ENCODE measurements at places on chromosomes 4 and X.

DNA sequence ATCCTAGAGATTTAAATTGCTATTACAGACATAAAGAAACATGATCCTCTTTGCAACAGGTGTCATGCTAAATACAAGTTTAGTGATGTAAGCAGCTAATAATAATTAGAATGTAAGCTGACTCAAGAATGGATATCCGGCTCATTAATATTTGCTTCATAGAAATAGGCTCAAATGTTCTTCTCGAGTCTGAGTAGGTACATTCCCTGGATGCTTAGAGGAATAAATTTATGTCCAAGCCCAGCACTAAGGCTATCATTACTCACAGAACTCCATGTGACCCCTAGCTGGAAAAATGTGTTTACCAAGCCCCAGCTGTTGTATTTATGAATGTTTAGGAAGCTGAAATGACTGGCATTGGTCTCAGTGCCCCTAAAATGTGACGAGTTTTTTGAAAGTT is 87.6 kb upstream of the TSPAN7 start:
- no peak for DNase-seq

GRCh38 chr4:171929477-171929876 is 116.3 kb downstream of the GALNTL6 start:
- no peak for DNase-seq

DNA sequence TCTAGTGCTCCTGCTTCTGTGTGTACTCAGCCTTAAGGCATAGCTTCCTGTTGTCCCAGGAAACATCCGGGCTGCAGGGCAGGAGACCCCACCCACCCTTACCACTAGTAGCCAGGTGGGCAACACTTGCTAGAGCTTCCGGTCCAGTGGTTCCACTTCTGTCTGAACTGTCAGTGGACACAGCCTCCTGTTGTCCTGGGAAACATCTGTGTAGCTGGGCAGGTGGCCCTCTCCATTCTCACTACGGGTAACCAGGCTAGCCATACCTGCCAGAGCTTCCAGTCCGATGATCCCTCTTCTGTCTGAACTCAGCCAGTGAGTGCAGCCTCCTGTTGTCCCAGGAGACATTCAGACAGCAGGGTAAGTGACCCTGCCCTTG is 372.2 kb downstream of the INPP4B start:
- DNase-seq = no peak

- DNase-seq = no peak
Observed at GRCh38 chr4:155571184-155571944, 95.3 kb upstream of the GUCY1A1 start.

GRCh38 chr4:39020130-39020529 is 12.1 kb downstream of the TMEM156 start:
- DNase-seq = no peak

- DNase-seq = peak; percentile 4
Observed at GRCh38 chr4:149999485-150000074, 78.7 kb upstream of the DCLK2 start.
